ENCODE measurements at places on chromosomes 13 and 19. TPM values are rescaled to one million over a fixed set of nuclear protein-coding genes. Genes with fewer than 3 reads are reported as not detected.
A peak's percentile ranks its signal among the peaks of the same experiment; 100 is the strongest.

Gene TMPRSS9
- 0.17 TPM for total RNA-seq

Gene MYPOP
- 0.12 TPM for total RNA-seq

Gene ZNF132
- not detected for total RNA-seq

DNA sequence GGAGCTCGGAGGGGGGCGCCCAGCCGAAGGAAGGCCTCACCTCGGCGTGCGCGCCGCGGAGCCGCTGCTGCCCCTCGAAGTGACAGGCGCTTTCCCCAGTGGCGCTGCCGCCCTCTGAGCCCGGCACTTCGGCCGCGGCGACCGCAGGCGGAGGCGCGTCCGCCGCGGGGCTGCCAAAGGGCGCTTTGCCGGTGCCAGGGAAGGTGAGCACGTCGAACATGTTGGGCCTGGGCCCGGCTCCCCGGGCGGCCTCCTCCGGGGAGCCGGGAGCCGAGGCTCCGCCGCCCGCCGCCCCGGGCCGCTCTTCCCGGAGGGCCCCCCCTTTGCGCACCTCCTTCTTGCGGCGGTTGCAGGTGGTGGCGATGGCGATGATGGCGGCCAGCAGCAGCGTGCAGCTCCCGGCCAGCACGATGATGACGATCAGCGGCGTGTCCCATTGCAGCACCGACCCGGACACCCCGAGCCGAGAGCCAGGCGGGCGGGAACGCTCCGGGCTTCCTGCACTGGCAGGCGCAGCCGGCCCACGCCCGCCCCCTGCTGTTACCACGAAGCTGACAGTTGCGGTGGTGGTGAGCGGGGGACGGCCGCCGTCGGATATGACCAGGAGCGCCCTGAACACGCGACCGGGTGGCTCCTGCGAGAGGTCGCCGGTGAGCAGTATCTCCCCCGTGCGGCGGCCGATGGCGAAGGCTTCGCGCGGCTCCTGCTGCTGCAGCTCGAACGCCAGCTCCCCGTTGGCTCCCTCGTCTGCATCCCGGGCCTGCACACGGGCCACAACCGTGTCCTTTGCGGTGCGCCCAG lies 2.5 kb downstream of the PCDH8 start:
- DNase-seq = no peak

DNA sequence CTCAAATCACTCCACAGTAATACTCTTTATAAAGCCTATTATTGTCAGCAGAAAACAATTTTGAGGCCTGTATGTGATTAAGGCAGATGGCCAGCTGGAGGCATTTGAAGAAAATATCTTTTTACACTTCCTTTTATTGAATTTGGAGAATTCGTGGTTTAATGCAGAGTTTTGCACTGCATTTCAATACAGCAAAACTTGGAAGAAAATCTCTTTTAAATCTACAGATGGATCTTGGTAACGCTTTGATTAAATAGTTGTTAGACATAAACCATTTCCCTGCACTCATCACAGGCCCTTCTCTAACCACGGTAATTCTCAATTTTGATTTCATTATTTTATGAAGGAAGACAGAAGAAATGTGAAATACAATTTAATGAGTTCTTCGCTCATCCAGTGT lies 185.7 kb downstream of the RFC3 start:
- no peak for DNase-seq

GRCh38 chr13:105611424-105611823 lies 924.0 kb downstream of the EFNB2 start:
- no peak for DNase-seq

GRCh38 chr13:27355894-27356293 lies 68.5 kb upstream of the GTF3A start:
- peak; percentile 81 for DNase-seq

- no peak for DNase-seq
These were observed 38.7 kb downstream of the ELF1 start for GRCh38 chr13:40980461-40980860.

GRCh38 chr13:27018882-27019281 lies 152.7 kb downstream of the USP12 start:
- DNase-seq = no peak

- DNase-seq = no peak
These were observed 5.0 kb downstream of the FBN3 start for GRCh38 chr19:8144273-8144995.

DNA sequence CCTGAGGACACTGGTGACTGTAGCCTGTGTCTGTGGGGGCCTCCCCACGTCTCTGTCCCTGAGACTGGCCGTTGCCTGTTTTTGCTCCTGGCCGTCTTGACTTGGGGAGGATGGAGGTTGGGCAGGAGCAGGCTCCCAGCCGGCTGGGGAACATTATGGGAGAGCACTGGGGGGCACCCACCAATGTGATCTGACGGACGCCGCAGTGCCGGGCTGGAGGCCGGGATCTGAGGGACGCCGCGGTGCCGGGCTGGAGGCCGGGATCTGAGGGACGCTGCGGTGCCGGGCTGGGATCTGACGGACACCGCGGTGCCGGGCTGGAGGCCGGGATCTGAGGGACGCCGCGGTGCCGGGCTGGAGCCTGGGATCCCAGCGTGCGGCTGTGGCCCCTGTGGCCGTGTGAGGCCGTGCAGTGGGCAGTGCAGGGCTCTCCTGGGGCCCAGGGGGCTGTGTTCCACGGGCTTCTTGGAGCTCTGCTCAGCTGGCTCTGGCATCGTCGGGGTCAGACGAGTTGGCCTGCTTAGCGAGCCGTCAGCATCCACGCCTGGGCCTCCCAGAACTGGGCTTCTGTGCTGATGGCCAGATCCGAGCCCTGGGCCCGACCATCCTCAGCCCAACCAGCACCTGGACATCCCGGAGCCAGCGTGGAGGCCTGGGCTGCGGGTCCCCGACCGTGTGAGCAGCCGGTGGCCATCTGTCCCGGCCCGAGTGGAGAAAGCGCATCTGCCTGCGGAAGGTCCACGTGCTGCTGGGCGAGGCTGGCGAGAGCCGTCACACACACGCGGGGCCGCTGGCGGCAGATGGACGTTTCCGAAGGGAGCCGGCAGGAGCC lies 45.8 kb downstream of the GAS6 start:
- no peak for DNase-seq

GRCh38 chr19:53086949-53087348 lies 16.3 kb downstream of the ZNF160 start:
- peak; percentile 23 for DNase-seq

- no peak for DNase-seq
These were observed 2.7 kb upstream of the MAP2K7 start for GRCh38 chr19:7900931-7901330.

DNA sequence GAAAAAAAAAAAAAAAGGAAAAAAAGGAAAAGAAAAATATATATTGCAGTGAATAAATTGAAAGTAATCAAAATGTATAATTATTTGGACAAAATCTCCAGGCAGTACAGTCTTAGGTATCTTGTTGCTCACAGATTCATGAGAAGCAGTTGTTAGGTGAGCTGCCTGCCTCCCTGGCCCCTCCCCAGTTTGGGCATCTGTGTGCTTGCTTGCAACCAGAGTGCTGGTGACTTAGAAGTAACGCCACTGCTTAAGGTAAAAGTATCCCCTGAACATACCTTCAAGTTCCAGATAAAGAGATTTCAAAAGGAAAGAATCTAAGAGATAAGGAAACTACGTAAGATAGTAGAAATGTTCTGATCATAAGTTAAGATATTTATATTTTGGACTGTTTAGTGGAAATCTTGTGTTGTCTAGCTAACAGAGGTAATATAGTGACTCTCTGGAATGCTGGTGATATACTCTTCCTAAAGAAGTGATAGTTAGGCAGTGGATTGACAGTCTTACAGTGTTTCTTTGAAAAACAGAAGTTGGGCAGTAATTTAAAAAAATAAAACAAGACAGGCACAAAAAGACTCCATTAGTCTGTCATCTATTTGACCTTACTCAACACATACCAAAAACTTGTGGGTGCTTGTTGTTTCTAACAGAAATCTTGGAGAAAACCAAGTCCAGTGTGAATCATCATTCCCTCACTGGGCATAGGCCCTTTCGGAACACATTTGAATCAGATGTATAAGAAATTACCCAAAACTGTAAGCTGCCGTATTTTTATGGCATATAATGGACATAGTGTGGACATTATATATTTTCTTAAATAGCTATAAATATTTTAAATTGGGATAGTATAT lies 38.3 kb upstream of the KCTD4 start:
- no peak for DNase-seq

- no peak for DNase-seq
These were observed 23.0 kb upstream of the IRS2 start for GRCh38 chr13:109809216-109809932.

GRCh38 chr19:41753159-41753558 lies 2.2 kb upstream of the CEACAM6 start:
- peak; percentile 3 for DNase-seq

DNA sequence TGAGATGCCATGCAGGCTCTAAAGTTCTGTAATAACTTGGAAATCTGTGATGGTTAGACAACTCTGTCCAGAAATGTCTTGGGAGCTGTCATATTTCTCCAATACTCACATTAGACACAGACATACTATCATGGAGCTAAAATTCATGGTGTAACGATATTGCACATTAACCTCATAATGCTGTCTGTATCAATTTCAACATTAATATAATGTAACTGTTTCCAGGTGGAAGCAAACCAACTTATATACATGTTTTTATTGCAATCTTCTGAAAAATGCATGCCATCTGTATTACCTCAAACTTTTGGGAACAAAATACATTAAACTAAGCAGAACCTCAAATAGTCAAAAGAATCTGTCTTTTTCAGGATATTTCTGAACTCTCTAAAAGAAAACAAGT lies 14.7 kb upstream of the SPART start:
- no peak for DNase-seq

GRCh38 chr13:112219740-112220139 lies 152.8 kb downstream of the SOX1 start:
- no peak for DNase-seq

GRCh38 chr19:4066176-4066606 lies 508 bp downstream of the ZBTB7A start:
- no peak for DNase-seq

DNA sequence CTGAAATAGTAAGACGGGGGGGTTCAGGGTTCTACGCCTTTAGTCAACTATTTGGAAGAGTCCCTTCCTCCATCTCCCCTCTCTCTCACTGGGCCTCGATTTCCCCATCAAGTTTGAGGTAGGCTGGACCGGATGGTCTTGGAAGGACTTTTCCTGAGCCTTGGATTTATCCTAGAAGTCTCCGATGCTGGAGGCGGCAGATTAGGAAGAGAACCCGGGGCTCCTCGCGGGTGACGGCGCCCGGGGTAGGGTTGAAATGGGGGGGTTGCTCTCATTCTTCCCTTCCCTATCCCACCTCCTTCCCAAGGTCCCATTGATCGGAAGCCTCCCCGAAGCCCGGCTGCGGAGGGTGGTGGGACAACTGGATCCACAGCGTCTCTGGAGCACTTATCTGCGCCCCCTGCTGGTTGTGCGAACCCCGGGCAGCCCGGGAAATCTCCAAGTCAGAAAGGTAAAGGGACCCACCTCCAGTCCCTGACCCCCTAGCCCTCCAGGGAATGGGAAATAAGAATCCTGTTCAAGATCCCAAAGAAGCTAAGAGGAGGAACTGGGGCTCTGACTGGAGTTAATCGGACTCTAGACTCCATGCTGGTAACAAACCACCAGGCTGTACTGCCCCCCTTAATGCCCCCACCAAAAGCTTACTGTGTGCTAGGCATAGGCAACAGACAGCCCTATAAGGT lies 781 bp downstream of the QPCTL start:
- DNase-seq = peak; percentile 71

- DNase-seq = peak; percentile 26
These were observed 146.3 kb upstream of the ZNF536 start for GRCh38 chr19:30225676-30226463.
